Nasal cavity respiratory epithelium epithelial cell of viscerocranial mucosa (primary cell): ENCODE measurements at places on chromosomes 2 and 18. TPM values are rescaled to one million over a fixed set of nuclear protein-coding genes. Genes with fewer than 3 reads are reported as not detected.

SLC5A7 gene
- total RNA-seq, result not detected in 2 replicates

GCA gene
- 6.2 and 9.0 TPM in 2 replicates for total RNA-seq

SERPINB3 gene
- 32.5 and 258 TPM in 2 replicates for total RNA-seq

ITGAV gene
- total RNA-seq, result 145 and 421 TPM in 2 replicates

CABYR gene
- total RNA-seq, result 1.4 and 2.7 TPM in 2 replicates

CCDC68 gene
- total RNA-seq, result 2.4 and 8.5 TPM in 2 replicates

DHRS9 gene
- 8.8 and 15.0 TPM in 2 replicates for total RNA-seq

PCARE gene
- under 0.01 TPM in 1 of 2 replicates, not detected in the other for total RNA-seq

SCN1A gene
- total RNA-seq, result 0.07 TPM in 1 of 2 replicates, not detected in the other

B3GNT7 gene
- total RNA-seq, result under 0.01 and 1.3 TPM in 2 replicates

FLACC1 gene
- total RNA-seq, result 0.34 and 0.71 TPM in 2 replicates

DRC1 gene
- total RNA-seq, result 0.21 TPM in 1 of 2 replicates, not detected in the other

CFAP53 gene
- total RNA-seq, result 0.68 and 1.1 TPM in 2 replicates

VIT gene
- total RNA-seq, result not detected in 2 replicates

MYOM1 gene
- total RNA-seq, result 0.68 and 0.85 TPM in 2 replicates

BCL2 gene
- 1.4 and 1.8 TPM in 2 replicates for total RNA-seq

TMEFF2 gene
- total RNA-seq, result under 0.01 TPM in 1 of 2 replicates, not detected in the other

RGPD3 gene
- total RNA-seq, result 0.34 and 0.43 TPM in 2 replicates

MOGAT1 gene
- not detected in 2 replicates for total RNA-seq
